ENCODE measurements at places on chromosomes 1 and 21.

- DNase-seq = no peak
Observed at GRCh38 chr1:176111835-176112234, 95.3 kb downstream of the COP1 start.

DNA sequence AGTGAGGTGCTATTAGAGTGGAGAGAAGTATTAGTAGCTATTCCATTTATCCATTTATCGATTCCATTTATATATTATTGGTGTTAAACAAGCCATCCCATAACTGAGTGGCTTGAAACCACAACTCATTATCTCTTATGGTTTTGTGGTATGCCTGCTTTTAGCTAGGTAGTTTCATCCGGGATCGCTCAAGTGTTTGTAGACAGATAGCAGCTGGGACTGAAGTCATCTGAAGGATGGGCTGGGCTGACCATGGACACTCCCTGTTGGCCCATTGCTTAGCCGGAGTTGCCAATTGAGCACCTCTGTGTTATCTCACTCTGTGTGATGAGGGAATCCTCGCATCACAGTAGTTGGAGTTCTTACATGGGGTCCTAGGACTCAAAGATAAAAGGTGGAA, 622.5 kb downstream of the PLA2G4A start:
- DNase-seq = no peak

DNA sequence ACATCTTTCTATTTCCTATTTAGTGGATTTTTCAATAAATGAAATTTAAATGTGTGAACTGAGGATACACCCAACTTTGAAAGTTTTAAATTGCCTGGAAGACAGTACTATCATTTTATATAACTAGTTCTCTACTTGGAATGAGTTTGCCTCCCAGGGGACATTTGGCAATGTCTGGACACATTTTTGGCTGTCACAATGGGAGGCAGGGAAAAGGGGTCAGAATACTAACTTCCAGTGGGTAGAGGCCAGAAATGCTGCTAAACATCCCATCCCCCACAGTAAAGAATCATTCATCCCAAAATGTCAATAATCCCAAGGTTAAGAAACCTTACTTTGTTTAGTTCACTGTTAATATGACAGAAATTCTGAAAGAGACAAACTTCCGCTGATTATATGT, 13.2 kb upstream of the NRAS start:
- no peak for DNase-seq

DNA sequence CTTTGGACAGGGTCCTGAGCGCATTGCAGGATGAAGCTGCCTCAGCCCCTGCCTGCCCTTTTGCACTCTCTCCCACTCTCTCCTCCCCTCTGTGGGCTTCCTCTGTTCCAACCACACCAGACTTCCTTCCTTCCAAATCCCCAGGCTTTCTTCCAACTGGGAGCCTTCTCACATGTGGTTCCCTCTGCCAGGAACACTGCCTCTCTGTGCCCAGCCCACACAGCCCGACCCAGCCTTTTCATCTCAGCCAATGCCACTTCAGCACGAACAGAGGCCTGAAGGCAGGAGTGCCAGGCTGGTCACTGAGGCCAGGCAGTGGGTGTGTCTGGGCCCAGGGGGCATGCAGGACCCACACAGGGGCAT, 5.9 kb downstream of the SELENON start:
- DNase-seq = no peak

- DNase-seq = no peak
Observed at GRCh38 chr1:41618066-41618825, 133.8 kb upstream of the EDN2 start.
